ENCODE measurements at places on chromosomes 5 and 9. TPM values are rescaled to one million over a fixed set of nuclear protein-coding genes. Genes with fewer than 3 reads are reported as not detected.
A peak's percentile ranks its signal among the peaks of the same experiment; 100 is the strongest.

The KCNV2 gene
- total RNA-seq: not detected

DNA sequence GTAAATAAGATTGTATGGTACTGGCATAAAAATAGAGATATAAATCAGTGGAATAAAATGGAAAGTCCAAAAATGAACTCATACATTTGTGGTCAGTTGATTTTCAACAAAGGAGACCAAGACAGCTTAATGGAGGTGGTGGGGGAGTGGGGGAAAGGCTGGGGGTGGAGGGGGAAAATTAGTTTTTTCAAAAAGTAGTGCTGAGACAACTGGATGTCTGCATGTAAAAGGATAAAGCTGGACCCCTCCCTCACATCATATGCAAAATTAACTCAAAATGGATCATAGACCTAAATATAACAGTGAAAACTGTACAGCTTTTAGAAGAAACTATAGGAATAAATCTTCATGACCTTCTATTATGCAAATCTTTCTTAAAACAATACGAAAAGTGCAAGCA is 107.0 kb downstream of the HMHB1 start:
- DNase-seq: no peak
- H3K4me3 ChIP-seq: no peak overlapping the region
- no peaks in the 10 kb centered on the region for H3K36me3 ChIP-seq
- H3K27ac ChIP-seq: no peak overlapping the region

GRCh38 chr5:176529741-176530141 is 7.5 kb downstream of the RNF44 start:
- H3K27me3 ChIP-seq: no peaks in the 10 kb centered on the region
- peaks cover 15% of the 10 kb centered on the region for H3K4me1 ChIP-seq
- H3K27ac ChIP-seq: no peak overlapping the region

DNA sequence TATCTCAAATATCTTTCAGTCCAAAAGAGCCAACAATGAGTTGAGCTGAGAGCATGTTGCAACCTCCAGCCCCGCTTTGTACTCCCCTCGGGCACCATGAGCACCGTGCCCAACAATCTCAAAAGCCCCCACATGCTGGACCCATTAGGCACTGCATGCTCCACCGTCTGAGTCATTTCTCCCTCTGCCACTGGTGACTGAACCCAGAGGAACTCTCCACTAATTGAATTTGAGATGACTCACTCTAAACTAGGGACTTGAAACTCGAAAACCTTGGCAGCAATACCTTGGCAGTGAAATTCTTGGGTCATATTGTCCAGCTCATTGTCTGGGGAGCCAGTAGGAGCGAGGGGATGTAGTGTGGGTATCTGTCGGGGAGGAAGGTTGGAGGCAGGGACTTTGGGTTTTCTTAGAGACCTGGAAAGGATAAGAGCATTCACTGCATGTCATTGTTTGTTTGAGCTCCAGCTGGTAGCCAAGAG is 49.9 kb upstream of the SLIT3 start:
- no peak overlapping the region for H3K27ac ChIP-seq
- no peaks in the 10 kb centered on the region for H3K4me1 ChIP-seq
- H3K36me3 ChIP-seq: no peaks in the 10 kb centered on the region
- H3K27me3 ChIP-seq: no peaks in the 10 kb centered on the region
- no peak overlapping the region for H3K4me3 ChIP-seq
- no peak for DNase-seq

DNA sequence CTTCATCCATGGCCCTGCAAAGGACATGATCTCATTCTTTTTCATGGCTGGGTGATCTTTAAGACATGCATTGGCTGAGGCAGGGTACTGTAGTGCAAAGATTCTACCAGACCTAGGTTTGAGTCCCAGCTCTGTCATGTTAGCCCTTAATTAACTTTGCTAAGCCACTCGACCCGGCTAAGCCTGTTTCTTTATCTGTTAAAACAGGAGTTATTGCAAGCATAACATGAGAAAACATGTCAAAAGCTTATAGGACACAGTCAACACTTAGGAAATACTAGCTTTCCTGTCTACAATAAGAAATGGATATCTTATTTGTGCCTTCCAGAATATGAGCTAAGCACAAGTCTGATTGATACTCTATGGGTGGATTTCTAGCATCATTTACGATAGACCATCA is 92.6 kb downstream of the RASEF start:
- no peaks in the 10 kb centered on the region for H3K36me3 ChIP-seq
- no peak overlapping the region for H3K4me3 ChIP-seq
- no peaks in the 10 kb centered on the region for H3K4me1 ChIP-seq
- no peaks in the 10 kb centered on the region for H3K27me3 ChIP-seq
- H3K27ac ChIP-seq: no peak overlapping the region

DNA sequence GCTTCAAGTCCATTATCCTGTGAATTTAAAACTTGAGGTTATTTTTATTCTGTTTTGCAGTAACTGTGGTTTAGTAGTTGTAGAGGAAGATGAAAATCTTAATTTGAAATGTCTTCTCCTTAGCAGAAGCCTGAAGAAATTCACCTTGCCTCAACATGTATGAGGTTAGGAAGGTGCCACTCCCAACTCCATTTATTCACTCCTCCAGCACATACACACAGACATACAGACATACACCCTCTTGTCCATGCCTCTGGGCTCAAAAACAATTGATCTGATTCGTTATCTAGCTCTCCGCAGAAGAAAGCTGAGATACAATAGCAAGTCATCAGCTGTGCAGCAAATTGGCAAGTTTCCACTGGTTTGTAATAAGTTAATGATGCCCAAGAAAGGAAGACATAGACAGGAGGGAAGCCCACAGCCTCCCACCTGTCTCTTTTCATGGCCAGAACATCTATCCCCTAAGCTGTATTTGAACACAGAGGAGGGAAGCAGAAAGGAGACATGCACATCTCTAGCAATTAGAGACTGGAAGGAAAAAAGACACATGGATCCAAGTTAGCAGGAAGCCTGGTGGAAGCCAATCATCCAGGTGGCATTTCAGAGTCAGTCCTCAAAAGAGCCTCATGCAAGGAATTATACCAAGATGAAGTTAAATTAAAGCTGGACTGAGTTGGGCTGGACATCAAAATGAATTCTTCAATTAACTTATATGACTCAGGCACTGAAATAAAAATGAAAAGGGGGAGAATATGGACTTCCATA is 257.9 kb downstream of the ASTN2 start:
- H3K27me3 ChIP-seq: no peaks in the 10 kb centered on the region
- no peaks in the 10 kb centered on the region for H3K4me1 ChIP-seq
- H3K4me3 ChIP-seq: no peak overlapping the region
- no peaks in the 10 kb centered on the region for H3K36me3 ChIP-seq

- no peak overlapping the region for H3K4me3 ChIP-seq
- H3K36me3 ChIP-seq: no peaks in the 10 kb centered on the region
- no peaks in the 10 kb centered on the region for H3K27me3 ChIP-seq
- H3K4me1 ChIP-seq: no peaks in the 10 kb centered on the region
- DNase-seq: no peak
These were observed 280.2 kb downstream of the SPOCK1 start for GRCh38 chr5:137218896-137219295.

The CSF2 gene
- not detected for total RNA-seq

The PCDHGA9 gene
- total RNA-seq: 7.8 TPM

GRCh38 chr9:126507318-126508109 is 106.2 kb upstream of the LMX1B start:
- DNase-seq: no peak
- H3K36me3 ChIP-seq: no peaks in the 10 kb centered on the region
- no peaks in the 10 kb centered on the region for H3K27me3 ChIP-seq

The TEK gene
- 7.9 TPM for total RNA-seq

The LEAP2 gene
- 1.8 TPM for total RNA-seq

The SLC34A1 gene
- total RNA-seq: 0.31 TPM

GRCh38 chr5:91074615-91075014 is 308.5 kb downstream of the ARRDC3 start:
- no peaks in the 10 kb centered on the region for H3K4me1 ChIP-seq
- H3K4me3 ChIP-seq: no peak overlapping the region
- H3K27me3 ChIP-seq: no peaks in the 10 kb centered on the region
- H3K36me3 ChIP-seq: no peaks in the 10 kb centered on the region

The PALM2AKAP2 gene
- total RNA-seq: 8.3 TPM

The TAF1L gene
- 0.04 TPM for total RNA-seq

DNA sequence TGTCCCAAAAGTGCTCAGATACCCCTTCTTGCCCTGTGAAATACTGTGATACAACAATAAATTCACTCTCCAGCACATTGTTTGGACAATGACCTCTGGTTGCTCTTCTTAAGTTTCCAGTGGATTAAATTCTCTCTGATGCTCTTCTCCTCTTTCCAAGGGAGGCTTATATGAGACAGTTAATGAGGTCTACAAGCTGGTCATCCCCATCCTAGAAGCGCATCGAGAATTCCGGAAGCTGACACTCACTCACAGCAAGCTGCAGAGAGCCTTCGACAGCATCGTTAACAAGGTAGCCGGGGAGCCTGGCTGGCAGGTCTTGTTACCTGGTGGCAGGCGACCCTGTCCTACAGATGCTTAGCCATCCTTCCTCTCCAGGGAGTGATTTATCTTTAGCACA is 226.5 kb downstream of the DOCK8 start:
- DNase-seq: no peak
- H3K4me1 ChIP-seq: no peaks in the 10 kb centered on the region
- no peaks in the 10 kb centered on the region for H3K36me3 ChIP-seq
- H3K4me3 ChIP-seq: no peak overlapping the region

- no peaks in the 10 kb centered on the region for H3K36me3 ChIP-seq
- no peaks in the 10 kb centered on the region for H3K27me3 ChIP-seq
- no peak overlapping the region for H3K4me3 ChIP-seq
- peaks cover 3% of the 10 kb centered on the region for H3K4me1 ChIP-seq
- no peak for DNase-seq
- H3K27ac ChIP-seq: no peak overlapping the region
These were observed 190.5 kb downstream of the ADCY2 start for GRCh38 chr5:7586480-7586879.

The WNT8A gene
- not detected for total RNA-seq

DNA sequence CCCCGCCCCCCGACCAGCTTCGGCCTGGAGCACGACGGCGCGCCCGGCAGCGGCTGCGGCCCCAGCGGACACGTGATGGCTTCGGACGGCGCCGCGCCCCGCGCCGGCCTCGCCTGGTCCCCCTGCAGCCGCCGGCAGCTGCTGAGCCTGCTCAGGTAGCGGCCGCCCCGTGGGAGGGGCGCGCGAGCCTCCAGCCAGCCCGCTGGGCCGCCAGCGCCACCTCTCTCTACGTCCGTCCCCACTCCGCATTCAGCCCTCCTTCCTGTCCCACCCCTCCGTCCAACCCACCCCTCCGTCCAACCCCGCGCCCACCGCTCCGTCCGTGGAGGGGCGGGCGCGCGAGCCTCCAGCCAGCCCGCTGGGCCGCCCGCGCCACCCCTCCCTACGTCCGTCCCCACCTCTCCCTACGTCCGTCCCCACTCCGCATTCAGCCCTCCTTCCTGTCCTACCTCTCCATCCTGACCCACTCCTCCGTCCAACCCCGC is 6.5 kb downstream of the ADAMTS13 start:
- H3K4me1 ChIP-seq: peaks cover 4% of the 10 kb centered on the region
- H3K27ac ChIP-seq: no peak overlapping the region
- H3K36me3 ChIP-seq: no peaks in the 10 kb centered on the region

The COL5A1 gene
- total RNA-seq: 13.1 TPM

DNA sequence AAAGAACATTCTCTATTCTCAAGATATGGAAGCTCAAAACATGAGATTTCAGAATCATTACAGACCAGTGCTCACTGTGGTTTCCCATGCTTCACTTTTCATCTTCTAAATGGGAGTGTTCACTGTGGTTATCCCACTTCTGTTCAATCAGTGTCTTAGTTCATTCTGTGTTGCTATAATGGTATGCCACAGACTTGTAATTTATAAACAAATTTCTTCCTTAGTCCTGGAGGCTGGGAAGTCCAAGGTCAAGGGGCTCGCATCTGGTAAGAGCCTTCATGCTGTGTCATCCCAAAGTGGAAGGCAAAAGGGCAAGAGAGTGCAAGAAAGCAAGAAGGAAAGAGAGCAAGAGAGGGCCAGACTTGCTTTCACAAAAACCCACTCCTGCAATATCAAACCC is 146.3 kb downstream of the TTC39B start:
- DNase-seq: no peak
- no peaks in the 10 kb centered on the region for H3K36me3 ChIP-seq
- no peaks in the 10 kb centered on the region for H3K27me3 ChIP-seq
- H3K4me1 ChIP-seq: peaks cover 10% of the 10 kb centered on the region

DNA sequence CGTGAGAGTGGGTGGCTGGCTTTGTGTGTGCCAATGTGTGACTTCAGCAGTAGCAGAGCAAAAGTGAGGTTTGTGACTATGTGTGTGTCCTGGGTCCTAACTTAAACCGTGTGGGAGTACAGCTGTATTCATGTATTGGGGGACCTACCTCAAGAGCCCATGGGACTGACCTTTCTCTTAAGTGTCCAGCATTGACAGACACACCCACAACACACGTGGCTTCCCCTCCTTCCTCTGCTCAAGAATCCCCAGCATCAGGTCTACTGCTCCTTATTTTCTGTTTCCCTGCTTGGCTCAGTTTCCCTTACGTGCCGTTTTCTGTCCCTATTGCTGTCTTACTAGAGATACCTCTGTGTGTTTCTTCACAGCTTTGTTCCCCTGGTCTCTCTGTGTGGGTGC is 616 bp downstream of the IL11RA start:
- H3K27ac ChIP-seq: no peak overlapping the region
- H3K36me3 ChIP-seq: peaks cover 3% of the 10 kb centered on the region
- H3K4me1 ChIP-seq: peaks cover 20% of the 10 kb centered on the region
- DNase-seq: no peak
- H3K27me3 ChIP-seq: no peaks in the 10 kb centered on the region

The LAMC3 gene
- total RNA-seq: 19.2 TPM

The SPATA31E1 gene
- not detected for total RNA-seq

GRCh38 chr9:93217706-93218105 is 33.8 kb downstream of the WNK2 start:
- DNase-seq: no peak
- no peaks in the 10 kb centered on the region for H3K4me1 ChIP-seq
- no peaks in the 10 kb centered on the region for H3K27me3 ChIP-seq
- no peak overlapping the region for H3K4me3 ChIP-seq
- H3K27ac ChIP-seq: no peak overlapping the region

DNA sequence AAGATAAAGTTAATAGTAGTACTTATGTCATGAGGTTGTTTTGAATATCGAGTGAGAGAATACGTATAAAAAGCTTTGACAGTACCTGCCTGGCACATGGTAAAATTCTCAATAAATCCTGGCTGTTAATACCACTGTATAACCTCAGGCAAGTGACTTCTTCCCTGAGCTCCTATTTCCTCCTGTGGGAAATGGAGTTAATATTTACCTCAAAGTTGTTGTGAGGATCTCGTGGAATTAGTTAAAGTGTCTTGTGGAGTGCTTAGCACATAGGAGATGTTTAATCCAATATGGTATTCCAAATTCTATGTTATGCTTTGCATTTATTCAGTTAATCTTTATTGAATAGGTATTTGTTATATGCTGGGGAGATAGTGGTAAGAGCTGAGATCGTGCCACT is 18.5 kb downstream of the FOCAD start:
- DNase-seq: no peak
- H3K36me3 ChIP-seq: no peaks in the 10 kb centered on the region
- H3K4me3 ChIP-seq: no peak overlapping the region
- H3K27ac ChIP-seq: no peak overlapping the region

GRCh38 chr5:26807231-26808199 is 230.9 kb downstream of the CDH9 start:
- H3K36me3 ChIP-seq: 0 out of 2 replicates have a peak, but pooled peaks cover 7% of the 10 kb centered on the region
- no peak overlapping the region for H3K4me3 ChIP-seq
- H3K27me3 ChIP-seq: no peaks in the 10 kb centered on the region
- peak; percentile 31 for DNase-seq
- H3K27ac ChIP-seq: no peak overlapping the region

GRCh38 chr5:135526924-135527323 is 8.8 kb downstream of the NEUROG1 start:
- peaks cover 81% of the 10 kb centered on the region for H3K27me3 ChIP-seq
- no peak overlapping the region for H3K27ac ChIP-seq
- no peaks in the 10 kb centered on the region for H3K36me3 ChIP-seq
- no peak overlapping the region for H3K4me3 ChIP-seq
- no peak for DNase-seq
- no peaks in the 10 kb centered on the region for H3K4me1 ChIP-seq
